ENCODE measurements at places on chromosomes 7 and 10.

DNA sequence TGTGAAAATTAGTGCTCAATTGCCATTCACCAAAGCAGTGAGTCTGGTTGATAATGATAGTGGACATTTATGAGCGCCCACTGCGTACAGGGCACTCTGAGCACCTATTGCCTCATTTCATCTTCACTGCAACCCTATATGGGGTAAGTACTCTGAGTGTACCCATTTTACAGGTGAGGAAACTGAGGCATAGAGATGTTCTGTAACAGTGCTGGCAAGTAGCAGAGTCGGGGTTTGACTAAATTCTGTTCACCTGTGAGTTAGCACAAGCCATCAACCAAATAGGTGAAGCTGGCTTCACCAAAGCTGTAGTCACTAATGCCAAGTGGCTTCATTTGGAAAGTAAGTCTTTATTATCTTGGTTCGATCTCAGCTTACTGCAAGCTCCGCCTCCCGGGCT, 135.8 kb downstream of the SPAG6 start:
- no peak for DNase-seq

GRCh38 chr10:45433716-45434469, 59.9 kb downstream of the ALOX5 start:
- no peak for DNase-seq

- no peak for DNase-seq
These were observed 121.9 kb downstream of the SMURF1 start for GRCh38 chr7:99021941-99022560.

GRCh38 chr10:99658622-99659030, 683 bp upstream of the ENTPD7 start:
- DNase-seq: no peak

- DNase-seq: no peak
These were observed 255.1 kb downstream of the CCSER2 start for GRCh38 chr10:84583501-84583900.

- DNase-seq: no peak
These were observed 100.6 kb downstream of the ICA1 start for GRCh38 chr7:8161364-8161828.

- DNase-seq: no peak
These were observed 47.5 kb downstream of the GLI3 start for GRCh38 chr7:42189535-42189934.

- DNase-seq: no peak
These were observed 143.4 kb downstream of the HERPUD2 start for GRCh38 chr7:35551321-35552081.

- DNase-seq: no peak
These were observed 46.8 kb downstream of the DPYSL4 start for GRCh38 chr10:132233501-132234085.

- DNase-seq: no peak
These were observed 65.0 kb downstream of the RBM33 start for GRCh38 chr7:155709453-155709852.

DNA sequence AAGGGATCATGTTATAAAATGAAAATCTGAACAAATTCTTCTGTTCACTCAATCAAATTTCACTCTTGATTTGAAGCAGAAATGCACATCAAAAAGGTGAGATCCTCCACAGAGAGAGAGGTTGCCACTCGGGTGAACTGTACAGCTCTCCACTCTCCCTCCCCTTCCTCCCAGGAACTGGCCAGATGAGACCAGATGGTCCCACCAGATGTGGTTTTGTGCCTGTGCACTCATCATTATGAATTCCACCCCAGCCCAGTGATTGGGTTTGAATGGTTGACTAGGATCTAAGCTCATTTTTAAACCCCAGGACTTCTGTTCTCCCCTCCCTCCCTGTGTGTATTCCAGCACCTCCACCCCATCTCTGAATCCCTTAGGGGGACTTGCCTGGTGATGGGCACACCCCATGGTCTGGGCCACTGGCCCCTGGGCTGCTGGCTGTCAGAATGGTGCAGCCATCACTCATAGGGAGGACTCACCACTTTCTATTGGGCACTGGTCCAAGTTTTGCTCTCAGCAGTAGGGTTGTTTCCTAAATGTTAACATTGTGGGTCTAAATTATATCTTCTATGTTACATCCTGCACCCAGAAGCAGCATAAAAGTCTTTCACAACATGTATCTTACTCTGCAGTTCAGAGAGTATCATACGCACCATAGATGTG, 393.1 kb downstream of the TNS3 start:
- no peak for DNase-seq

DNA sequence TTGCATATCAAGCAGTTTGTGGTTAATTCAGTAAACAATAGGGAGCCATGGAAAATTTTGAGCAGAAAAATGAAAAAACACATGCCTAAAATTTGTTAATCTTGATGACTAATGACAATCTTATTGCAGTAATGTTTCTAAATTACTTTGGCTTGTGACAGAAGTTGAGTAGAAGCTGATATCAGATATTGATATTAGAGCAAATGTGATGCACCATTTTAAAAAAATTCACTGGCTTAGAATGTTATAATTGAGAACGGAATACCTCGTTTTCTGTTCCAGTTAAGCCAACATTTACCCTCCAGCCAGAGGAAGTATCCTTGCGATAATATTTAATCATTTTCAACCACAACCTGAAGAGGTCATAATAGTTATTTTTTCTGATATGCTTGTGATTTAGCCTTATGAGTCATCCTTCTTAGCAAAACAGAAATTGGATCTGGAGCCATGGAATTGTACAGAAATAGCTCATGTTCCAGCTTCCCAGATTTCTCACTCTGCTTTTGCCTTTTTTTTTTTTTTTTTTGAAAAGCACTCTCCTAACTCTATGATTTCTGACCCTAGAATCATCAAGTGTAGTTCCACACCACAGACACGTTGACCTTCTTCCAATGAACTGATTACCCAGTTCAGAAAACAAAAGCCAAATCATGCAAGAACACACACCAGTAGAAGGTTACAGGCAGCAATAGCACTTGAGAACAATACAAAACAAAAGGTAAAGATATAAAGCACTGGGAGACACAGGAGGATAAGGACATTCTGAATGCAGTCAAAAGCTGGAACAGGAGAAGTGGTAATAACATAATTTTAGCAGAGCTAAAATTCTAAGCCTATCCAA, 96.8 kb upstream of the PHYHIPL start:
- no peak for DNase-seq

GRCh38 chr7:42479816-42480633, 243.0 kb upstream of the GLI3 start:
- DNase-seq: no peak

DNA sequence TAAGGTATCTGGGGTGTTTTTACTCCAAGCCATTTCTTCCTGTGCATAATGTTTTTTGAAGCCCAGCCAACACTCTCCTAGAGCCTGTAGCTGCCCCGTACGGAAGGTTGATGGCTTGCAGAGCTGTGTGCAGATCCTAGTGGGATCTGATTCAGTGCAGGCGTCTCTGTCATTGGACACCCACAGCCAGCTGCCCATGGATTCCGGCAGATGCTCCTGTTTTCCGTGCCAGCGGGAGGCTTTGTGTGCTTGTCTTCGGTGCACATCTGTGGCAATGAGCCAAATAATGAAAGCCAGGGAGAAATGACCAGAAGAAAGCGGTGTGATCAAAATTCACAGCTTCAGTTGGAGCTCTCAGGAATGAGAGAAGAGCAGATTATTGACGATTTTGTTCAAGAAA, 426.4 kb downstream of the TYW1 start:
- no peak for DNase-seq

GRCh38 chr10:70323138-70323696, 39.4 kb upstream of the NPFFR1 start:
- no peak for DNase-seq

DNA sequence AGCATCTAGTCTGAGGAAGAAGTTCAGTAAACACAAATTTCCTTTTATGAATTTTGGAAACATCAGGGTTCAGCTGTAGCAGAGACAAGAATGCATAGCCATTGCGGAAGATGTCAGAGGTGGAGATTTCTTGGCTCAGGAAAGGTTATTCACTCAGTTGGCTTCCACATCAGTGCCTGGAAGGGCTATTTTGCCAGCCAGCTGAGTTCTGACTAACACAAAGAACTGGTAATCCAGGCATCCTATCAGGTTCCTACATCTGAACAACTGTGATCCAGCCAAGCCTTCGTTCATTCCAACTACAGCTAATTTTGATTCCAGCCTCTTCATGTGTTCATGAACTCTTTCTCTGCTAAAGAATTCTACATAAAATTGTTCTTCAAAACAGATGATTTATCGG, 965.6 kb downstream of the XPNPEP1 start:
- DNase-seq: no peak

DNA sequence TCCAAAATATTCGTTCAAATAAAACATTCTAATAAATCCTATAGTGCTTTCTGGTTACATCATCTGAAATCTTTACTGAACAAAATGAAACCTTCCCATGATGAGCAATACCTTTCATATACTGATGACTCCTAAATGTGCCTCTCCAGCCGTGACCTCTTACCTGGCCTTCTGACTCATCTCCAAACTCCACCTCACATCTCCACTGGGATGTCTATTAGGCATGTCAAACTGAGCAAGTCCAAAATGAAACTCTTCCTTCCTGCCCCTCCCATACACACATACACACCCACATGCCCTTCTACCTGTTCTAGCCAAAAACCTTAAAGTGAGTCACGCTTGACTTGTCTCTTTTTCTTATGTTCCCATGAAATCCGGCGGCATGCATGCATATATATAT, 22.9 kb downstream of the GSAP start:
- DNase-seq: no peak

DNA sequence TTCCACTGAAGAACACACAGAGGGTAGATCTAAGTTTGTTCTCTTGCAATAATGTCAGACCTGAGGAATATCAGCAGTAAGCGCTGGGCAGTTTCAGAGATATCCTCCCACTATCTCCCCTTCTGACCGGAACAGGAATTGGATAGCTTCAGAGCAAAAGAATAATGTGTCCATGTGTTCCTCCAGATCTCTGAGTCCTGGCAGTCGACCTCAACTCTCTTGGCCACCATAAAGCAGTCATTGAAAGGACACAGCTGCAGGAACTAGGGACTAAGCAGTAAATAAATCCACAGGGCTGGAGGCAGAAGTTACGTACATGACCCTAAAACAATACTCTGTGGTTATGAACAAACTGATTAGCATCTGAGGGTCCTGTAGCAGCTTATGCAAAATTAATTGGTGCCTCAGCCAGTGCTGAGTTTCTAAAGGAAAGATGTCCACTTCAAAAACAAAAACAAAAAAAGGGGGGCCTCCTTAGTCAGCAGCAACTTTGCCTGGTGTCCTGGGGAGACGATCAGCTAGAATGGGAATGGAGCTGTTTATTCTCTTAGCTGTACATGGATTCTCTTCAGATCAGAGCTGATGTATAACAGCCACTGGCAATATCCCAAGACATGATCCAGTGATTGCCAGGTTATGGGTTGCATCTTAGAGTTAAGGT, 6.4 kb upstream of the PRTFDC1 start:
- no peak for DNase-seq

- peak; percentile 17 for DNase-seq
These were observed 67.3 kb upstream of the KLF6 start for GRCh38 chr10:3852147-3852904.

DNA sequence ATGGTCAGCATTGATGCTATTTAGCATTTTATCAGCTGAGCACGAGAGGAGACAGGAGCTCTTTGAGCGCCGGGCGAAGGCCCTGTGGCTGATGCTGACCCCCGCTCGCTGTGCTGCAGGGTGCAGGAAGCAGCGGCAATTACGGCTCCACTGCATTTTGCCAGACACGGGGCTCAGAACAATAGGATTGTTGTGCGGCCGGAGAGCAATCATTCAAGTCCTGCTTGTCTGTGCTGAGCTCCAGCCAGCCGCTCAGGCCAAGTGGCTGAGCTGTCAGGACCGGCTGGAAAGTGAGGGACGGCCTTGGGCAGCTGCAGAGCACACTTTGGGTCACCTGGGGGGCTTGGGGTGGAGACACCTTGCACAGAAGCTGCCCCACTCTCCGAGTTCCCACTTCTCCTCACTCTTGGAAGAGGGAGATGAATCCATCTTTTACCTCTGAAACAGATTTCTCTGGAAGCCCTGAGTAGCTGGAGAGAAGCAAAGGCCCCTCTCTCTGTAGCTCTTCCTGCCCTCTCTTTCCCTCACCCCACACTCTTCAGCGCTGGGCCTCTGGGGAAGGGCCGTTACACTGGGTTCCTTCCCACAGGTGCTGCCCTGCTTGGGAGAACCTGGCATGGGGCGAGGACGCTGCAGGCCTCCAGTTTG, 17.3 kb upstream of the ADARB2 start:
- DNase-seq: no peak

DNA sequence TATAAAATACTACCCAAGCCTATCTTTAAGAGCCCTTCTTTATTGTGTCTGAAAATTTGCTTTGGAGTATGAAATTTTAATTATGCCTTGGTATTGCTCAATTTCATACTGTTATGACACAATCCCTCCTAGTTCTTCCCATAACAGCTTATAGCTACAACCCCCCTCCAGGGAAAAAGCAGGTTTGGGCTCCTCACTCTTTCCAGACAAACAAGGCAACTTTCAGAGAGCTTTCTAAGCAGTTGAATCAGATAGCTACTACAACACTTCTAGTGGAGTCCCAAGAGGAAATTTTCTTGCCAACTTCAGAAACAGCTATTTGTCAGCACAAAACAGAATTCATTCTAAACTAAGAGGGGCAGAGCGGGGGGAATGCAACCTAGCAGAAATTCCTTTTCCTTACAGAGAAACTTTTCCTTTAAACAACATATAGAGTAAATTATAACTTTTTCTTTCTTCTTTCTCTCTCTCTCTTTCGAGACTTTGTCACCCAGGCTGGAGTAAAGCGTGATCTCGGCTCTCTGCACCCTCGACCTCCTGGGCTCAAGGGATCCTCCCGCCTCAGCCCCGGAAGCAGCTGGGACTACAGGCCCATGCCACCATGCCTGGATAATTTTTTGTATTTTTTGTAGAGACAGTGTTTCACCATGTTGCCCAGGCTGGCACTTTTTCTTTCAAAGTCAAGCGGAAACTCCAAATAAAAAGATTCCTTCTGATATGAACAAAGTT, 26.0 kb upstream of the JMJD1C start:
- no peak for DNase-seq

- DNase-seq: no peak
These were observed 162.5 kb downstream of the MAD1L1 start for GRCh38 chr7:2070151-2070763.

DNA sequence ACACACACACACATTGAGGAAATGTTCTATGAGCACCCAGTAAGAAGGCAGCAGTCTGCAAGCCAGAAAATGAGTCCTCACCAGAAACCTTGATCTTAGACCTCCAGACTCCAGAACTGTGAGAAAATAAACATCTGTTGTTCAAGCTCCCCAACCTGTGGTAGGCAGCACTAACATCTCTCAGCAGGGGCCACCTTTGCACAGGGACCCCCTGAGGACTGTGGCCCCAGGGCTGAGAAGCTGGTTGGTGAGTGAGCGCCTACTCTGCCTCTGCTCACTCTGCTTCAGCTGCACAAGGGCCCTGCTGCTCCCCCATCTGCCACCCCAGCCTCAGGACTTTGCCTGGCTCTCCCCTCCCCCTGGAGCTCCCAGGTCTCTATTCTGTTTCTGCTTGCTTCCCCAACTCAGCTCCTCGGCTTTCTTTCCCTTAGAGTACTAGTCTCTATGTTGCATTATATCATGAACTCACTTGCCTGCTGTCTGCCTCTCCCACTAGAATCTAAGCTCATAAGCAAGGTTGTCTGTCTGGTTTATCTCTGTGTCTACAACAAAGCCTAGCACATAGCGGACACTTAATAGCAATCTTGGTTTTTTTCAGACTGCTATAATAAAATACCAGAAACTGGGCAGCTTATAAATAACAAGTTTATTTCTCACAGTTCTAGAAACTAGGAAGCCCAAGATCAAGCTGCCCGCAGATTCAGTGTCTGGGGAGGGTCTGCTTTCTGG, 40.4 kb upstream of the PRLHR start:
- no peak for DNase-seq

- DNase-seq: no peak
These were observed 74.9 kb upstream of the NRBF2 start for GRCh38 chr10:63058236-63058635.
